ENCODE measurements at places on chromosomes 6 and 20. TPM values are rescaled to one million over a fixed set of nuclear protein-coding genes. Genes with fewer than 3 reads are reported as not detected.

The COX4I2 gene
- total RNA-seq: 11.4 TPM

GRCh38 chr20:14544688-14545087, 207.3 kb upstream of the FLRT3 start:
- peak; percentile 6 for DNase-seq

The DST gene
- 192 TPM for total RNA-seq

The MYLK2 gene
- 39.5 TPM for total RNA-seq

DNA sequence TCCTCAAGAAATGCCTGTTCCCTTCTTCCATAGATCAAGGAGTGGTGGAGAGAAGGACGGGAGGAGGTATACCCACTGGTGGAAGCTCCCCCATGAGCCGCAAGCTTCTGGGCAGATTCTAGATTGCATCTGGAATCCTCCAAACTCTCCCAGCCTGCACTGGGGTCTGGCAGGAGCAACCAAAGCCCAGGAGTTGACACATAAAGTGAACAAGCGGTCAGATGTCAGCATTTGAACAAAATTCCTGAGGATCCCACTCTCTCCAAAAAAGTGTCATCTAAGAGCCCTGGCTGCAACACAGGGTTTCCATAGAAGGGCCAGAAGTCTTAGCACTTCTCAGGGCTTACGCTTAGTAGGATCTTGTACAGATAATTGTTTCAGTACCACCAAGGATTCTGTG, 88.2 kb downstream of the KCNB1 start:
- DNase-seq: peak; percentile 35

The SLC2A10 gene
- total RNA-seq: 18.9 TPM

DNA sequence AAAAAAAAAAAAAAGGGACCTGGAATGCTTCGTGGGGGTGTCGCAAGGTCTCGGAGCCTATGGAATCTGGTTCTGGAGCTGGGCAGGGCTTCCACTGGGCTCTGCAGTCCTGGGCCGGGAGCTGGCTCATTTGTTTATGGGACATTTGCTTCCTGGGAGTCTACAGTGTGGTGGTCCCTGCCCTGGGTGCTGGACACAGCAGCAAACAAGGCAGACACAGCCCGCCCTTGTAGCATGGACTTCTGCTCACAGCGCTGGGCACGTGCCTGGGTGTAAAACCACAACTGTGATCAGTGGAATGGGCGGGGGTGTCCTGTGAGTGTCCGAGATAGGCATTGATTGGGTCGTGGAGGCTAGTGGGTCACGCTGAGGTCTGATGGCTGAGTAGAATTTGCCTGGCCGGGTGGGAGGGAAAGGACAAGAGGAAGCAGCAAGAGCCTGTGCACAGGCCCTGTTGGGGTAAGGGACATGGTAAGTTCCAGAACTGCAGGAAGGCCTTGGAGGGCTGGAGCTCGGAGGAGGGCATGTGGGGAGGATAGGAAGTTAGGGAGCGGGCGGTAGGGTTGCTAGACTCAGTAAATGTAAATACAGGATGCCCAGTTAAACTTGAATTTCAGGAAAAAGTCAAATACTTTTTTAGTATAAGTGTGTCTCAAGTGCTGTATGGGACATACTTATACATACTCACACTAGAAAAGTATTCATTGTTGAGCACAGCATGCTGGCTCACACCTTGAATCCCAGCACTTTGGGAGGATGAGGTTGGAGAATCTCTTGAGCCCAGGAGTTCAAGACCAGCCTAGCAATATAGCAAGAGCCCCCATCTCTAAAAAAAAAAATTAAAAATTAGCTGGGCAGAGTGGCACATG, 61.3 kb upstream of the PMEPA1 start:
- DNase-seq: no peak

DNA sequence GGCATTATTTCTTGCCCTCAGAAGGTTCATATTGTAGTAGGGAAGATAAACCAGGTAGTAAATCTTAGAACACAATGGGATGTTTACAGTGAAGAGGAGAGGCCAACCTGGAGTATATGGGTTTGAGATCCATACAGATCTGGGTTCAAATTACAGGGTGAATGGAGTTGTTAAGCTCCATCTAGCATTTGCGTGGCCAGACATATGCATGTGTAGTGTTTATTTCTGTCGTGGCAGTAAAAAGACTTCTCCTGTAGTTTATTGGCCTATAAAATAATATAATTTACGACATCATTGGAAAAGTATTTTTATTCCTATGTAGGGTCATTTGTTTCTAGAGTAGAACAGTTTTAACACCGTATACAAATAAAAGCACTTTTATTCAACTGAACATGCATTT, 25.2 kb upstream of the TULP4 start:
- DNase-seq: no peak

DNA sequence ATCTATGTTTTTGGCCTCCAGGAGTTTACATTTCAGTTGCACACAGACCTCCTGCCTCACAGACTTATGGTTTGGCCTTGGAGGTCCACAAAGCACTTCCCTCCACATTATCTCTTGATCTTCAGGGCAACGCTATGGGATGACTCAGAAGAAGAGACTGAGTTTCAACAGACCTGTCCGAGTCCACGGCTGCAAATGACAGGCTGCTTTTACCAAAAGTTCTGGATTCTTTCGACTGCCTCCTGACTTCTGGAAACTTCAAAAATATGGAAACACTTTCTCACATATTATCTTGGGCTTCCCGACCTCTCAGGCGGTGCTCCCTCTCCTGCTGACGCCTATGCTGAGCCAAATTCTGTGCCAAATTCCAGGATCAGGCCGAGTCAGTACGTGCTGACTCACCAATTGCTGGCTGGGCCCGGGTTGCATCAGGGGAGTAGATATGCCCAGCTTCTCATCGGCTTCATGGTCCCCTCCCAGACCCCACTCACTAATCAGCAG, 190.2 kb downstream of the BMP7 start:
- DNase-seq: no peak

The LCA5 gene
- total RNA-seq: 5.3 TPM

GRCh38 chr6:44415873-44416502, 28.5 kb downstream of the CDC5L start:
- DNase-seq: no peak

DNA sequence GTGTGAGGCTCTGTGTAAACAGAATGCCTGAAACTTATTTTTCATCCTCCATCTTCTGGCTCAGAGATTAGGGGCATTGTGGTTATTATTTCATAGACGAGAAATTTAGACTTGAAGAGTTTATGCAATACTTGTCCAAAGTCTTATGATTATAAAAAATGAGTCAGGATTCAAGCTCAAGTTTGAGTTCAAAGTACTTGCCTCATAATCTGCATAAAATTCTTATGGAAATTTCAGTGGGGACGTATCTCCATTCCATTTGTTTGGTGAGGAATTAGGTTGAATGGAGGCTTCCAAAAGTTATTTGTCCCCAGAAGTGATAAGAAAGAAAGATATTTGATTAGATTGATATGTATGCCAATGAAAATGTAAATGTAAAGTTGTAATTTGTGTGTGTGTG, 93.7 kb upstream of the CLVS2 start:
- DNase-seq: no peak

The ZC3H12D gene
- total RNA-seq: 0.27 TPM

GRCh38 chr6:162922563-162923166, 194.9 kb downstream of the PACRG start:
- DNase-seq: no peak

The ZC2HC1B gene
- 0.53 TPM for total RNA-seq

- DNase-seq: no peak
Observed at GRCh38 chr6:149154261-149154821, 163.2 kb upstream of the TAB2 start.

DNA sequence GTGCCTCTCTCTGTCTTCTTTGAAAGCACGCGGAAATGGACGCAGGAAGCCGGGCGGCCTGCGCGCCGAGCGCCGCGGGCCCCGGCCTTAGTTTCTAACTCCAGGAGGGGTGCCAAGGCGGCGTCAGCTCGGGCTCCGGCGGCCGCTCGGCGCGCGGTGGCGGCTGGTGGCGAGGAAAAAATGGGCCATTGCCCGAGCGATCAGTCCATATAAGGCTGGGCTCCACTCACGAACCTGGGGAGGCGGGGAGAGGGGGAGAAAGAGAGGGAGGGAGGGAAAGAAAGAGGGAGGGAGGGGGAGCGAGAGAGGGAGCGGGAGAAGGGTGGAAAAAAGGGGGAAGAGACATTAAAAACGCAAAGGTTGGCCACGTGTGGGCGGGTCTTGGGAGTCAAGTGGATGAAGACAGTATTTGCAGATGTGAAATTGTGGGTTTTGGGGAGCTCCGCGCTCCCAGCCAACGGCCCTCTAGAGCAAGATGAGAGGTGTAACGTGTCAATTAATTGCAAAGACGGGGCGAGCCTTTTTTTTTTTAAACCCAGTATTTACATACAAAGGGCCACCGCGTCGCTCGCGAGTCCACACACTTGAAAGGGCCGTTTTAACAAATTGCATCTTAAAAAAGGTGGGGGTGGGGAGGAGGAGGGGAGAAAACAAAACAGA, at the start of gene NKX2-2:
Gene NKX2-2, minus strand, starts transcription at position 184 of the 660 bp plus-strand sequence. CDS start 395 bp downstream, outside the sequence.
- no peak for DNase-seq

DNA sequence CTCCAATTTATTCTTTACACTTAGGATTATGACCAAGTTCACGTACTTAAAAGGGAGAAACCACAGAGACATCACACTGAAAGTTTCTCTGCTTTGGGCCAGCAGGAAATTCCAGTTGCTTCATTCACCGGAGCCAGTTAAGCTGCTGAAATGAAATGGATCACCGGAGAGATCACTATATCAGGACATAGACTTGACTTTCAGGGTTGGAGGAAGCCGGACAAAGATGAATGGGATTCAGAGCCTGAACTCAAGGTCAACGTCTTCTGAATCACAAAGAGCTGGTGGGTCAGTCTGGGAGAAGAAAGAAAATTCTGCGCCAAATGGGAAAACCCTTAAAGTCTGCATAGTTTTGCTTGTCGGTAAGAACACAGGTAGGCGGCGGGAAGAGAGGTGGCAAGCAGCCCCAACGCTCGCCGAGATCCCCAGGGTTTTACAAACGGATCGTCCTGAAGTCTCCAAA, 81.9 kb upstream of the CCDC28A start:
- peak; percentile 26 for DNase-seq

DNA sequence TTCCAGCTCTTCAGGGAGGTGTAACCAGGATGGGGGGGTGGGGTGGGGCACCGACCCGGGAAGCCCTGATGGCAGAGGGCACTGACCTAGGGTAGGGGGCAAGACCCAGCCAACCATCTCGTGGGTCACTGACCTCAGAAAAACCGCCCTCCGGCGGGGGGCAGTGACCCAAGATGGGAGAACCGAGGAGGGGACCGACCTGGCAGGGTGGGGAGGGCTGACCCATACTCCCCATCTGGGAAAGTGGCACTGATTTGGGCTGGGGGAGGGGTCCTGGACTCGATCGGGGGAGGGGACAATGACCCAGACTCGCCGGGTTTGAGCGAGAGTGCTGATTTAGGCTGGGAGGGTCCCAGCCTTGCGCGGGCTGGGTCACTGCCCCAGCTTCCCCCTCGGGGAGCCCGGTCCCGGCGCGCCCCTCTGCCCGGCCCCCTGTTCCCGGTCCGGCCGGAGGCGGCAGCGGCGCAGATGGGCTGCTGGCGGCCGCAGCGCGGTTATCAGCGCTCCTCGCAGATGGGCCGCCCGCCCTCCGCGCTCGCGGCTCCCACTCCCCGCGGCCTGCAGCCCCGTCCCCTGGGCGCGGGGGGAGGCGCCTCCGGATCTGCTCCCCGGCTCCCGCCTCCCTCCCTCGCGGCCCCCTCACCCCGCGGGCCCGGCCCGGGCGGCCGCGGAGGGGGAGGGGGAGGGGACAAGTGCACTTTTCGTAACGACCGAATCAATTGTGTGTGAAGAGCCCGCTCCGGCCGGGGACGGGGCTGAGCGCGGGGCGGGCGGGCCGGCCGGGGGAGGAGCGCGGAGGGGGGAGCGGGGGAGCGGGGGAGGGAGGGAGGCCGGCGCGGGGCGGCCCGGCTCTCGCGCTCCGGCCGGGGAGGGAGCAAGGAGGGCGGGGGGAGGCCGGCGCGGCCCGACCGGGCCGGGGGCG, 2.2 kb downstream of the NOL4L start:
- DNase-seq: peak; percentile 72

- no peak for DNase-seq
Observed at GRCh38 chr6:40661726-40662125, 74.6 kb upstream of the LRFN2 start.

- DNase-seq: no peak
Observed at GRCh38 chr6:11835065-11835464, 56.5 kb upstream of the ADTRP start.

The ZNF341 gene
- total RNA-seq: 1.3 TPM

GRCh38 chr20:61346996-61347395, 94.9 kb downstream of the CDH4 start:
- DNase-seq: no peak

DNA sequence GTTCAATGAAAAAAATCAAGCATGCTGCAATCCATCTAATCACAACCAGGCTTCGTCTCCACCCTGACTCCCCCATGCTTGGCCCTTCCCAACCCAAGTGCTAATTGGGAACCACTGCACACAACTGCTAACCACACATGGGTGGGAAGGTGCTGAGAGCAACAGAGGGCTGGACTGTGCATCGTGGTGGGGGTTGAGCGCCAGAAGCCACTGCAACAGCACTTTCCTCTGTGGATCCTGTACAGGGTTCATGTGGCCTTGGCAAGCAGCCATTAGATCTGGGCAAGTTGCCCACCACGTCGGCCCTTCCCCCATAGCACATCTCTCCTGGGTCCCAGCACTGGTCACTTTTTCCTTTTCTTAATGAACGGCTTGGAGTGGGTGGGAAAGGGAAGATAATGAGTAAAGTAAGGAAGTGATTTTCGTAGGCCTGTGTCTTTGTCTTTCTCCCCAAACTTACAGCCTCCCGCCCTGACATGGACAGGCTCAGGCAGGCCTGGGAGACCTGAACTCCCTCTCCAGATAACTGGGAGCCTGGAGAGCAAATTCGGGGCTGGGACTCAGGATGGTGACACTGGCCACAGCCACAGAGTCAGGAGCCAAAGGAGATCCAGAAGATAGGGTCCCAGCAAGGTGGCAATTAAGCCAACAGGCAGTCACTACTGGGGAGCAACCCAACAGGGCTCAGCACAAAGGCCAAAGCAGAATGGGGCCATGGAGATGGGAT, 34.4 kb upstream of the MRPS10 start:
- peak; percentile 92 for DNase-seq

The EFCAB8 gene
- total RNA-seq: 0.22 TPM

The SLC17A2 gene
- total RNA-seq: not detected

The MEI4 gene
- under 0.01 TPM for total RNA-seq

The WFDC10B gene
- total RNA-seq: not detected

- DNase-seq: peak; percentile 73
Observed at GRCh38 chr6:39228992-39229767, at the start of gene KCNK5. KCNK5 (minus strand) TSS chr6:39229475; CDS start chr6:39229111, 364 bp downstream.

The LSM2 gene
- 42.0 TPM for total RNA-seq

DNA sequence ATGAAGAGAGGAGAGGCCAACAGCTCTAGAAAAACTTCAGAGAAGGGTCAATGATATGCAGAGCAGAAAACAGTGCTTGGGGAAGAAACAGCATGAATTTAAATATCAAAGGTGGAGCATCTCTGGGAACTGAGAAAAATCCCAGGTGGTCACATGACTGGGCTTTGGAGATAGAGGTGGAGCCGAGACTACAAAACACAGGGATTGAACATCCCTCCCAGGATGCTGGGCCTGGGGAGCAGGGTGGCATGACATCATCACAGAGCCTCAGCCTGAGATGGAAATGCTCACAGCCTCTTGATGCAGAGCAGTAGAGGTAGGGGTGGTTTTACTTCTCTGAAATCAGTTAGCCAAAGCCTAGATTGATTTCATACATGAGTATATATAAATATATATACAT, 529.5 kb downstream of the PRKN start:
- DNase-seq: no peak

The PNRC1 gene
- 97.3 TPM for total RNA-seq
